CD4-positive, alpha-beta T cell treated with Interleukin-4 for 4 hours (primary cell): ENCODE measurements at places on chromosomes 4 and X.

- no peak for DNase-seq
Observed at GRCh38 chrX:110287605-110288004, 30.3 kb downstream of the AMMECR1 start.

- no peak for DNase-seq
Observed at GRCh38 chr4:140635606-140636005, 66.8 kb upstream of the UCP1 start.

GRCh38 chr4:2809610-2810180 is 16.8 kb downstream of the SH3BP2 start:
- DNase-seq, result no peak

GRCh38 chrX:154412468-154412867 is 1.1 kb downstream of the TAFAZZIN start:
- peak; percentile 52 for DNase-seq

GRCh38 chr4:60757986-60758680 is 442.0 kb upstream of the ADGRL3 start:
- no peak for DNase-seq

GRCh38 chr4:39548425-39549067 is 21.3 kb upstream of the UGDH start:
- DNase-seq, result no peak

GRCh38 chrX:124226129-124226528 is 106.3 kb upstream of the TEX13D start:
- DNase-seq, result peak; percentile 36

- DNase-seq, result no peak
Observed at GRCh38 chr4:166846939-166847338, 387.4 kb downstream of the SPOCK3 start.

DNA sequence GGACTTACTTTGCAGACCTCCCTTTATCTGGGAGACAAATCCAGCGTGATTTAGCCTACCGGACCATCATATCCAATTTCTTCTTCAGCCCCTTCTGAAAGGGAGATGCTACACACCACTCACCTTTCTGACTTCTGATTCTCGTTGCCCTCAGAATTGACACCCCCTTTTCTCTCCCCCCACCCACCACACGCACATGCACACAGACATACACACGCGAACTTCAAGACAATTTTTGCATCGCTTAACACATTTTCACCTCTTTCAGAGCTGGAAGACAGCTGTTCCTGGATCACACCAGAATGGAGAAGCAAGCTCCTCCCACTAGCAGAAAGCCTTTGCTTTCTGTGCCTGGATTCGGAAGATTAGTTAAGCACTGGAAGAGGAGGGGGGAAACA is 1.0 kb upstream of the SNCA start:
- no peak for DNase-seq

GRCh38 chr4:182206266-182206665 is 36.9 kb upstream of the TENM3 start:
- DNase-seq, result no peak

GRCh38 chrX:38376747-38377146 is 24.3 kb downstream of the OTC start:
- DNase-seq, result no peak

DNA sequence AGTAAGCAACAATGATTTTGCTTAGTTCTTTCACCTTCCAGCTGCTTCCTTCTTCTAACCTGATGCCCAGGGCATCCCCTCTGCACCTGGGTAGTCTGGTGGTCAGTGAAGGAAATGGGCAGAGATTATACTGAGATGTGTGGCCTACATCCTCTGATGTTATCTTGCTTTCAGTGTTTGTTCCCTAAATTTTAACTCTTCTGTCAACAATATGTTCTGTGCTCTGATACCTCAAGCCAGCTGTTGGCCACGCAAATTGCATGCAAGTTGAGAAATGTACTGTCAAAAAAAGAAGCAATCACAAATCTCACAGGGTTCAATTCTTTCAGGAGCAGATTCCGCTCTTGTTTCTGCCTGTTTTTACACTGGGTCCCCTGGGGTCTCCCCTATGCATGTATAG is 73.8 kb downstream of the FBXW7 start:
- DNase-seq, result no peak

DNA sequence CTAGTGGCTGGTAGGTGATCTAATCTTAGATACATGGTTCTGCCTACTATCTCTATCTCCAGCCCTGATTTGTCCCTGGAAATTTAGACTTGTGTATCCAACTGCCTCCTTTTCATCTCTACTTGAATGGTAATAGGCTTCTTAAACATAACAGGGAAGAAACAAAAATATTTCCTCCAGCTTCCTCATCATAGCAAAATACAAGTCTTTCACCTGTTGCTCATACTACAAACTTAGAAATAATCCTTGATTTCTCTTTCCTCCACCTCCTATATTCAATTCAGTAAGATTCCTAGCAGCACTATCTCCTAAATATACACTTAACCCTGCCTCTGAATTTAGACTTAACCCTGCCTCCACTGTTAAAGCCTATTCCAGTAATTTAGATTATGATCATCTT is 373.3 kb upstream of the ACTRT1 start:
- DNase-seq, result no peak

DNA sequence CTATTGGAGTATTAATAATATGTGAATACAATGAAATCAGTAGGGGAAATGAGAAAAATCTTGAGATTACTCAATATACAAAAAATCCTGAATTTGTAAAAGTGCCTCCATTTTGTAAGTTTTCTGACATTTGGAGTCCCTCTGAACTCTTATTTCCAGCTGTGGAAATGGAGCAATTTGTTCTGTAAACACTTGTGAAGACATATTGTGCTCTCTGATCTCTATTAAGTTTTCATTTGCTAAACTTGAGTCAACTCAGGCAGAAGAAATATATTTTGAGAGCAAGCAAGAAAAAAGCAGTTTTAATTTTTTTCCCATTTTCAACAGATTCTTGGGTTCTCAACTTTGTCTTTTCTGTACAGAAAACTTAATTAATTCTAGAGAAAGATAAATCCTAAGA is 51.4 kb upstream of the PCDH18 start:
- no peak for DNase-seq

DNA sequence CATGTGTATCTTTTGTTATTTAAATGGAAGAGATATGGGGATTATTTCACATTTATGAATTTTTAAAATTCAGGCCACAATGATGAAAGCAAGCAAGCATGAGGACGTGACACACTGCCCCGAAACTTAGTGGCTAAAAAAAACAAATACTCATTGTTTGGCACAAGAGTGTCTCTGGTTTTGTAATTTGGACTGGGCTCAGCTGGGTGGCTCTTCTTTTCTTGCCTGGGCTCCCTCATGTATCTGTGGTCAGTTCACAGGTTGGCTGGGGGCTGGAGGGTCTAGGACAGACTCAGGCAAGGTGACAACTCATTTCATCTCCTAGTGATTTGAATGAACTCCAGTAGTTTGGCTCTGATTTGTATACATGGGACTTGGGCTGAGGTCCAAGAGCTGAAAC is 238.4 kb upstream of the PRKX start:
- no peak for DNase-seq

DNA sequence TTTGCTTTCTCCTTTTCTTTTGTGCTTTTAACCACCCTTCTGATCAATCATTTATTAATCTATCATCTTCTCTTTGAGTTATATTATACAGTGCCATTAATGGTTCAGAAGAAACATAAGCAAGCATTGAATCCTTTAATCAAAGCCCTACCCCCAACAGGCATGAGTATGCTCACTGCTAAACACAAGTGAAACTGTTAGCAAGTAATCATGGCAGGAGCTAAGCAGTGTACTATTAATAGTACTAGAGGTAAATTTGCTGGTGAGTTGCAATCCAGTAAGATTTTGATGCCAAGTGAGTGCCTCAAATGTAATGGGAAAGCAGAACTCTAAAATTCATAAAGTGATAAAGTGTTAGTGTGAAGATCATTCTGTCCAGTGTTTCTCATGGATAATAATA is 57.2 kb downstream of the FNIP2 start:
- no peak for DNase-seq

DNA sequence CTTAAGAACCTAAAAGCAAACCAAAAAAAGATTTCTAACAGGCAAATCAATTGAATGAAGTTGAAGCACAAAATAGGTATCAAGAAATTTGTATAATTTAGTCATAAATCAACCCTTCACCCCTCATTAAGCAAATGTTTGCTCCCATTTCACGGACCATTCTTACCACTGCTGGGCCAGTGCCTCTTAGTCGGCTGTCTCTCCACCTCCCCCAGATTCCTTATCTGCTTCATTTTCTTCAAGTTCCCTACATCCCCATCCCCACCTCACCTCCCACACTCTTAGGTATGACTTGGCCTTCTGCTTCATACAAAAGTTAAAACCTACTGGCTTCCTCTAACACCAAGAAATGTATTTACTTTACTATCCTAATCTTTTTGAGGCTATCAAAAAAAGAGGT is 11.8 kb downstream of the AASDH start:
- no peak for DNase-seq

DNA sequence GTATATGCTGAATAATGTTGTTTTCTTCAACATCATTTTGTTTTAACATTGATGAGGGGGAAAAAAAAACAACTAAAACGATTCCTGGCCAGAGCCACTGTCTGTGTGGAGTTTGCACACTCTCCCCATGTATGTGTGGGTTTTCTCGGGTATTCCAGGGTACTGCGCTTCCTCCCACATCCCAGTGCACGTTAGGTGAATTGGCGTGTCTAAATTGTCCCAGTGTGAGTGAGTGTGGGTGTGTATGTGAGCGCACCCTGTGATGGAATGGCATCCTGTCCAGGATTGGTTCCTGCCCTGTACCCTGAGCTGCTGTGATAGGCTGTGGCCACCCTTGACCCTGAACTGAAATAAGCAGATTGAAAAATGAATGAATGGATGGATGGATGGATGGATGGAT is 2.4 kb upstream of the DLG3 start:
- no peak for DNase-seq

GRCh38 chr4:52260514-52261210 is 209.6 kb downstream of the SPATA18 start:
- DNase-seq, result no peak

- DNase-seq, result no peak
Observed at GRCh38 chr4:47717188-47717587, 120.7 kb downstream of the CORIN start.

DNA sequence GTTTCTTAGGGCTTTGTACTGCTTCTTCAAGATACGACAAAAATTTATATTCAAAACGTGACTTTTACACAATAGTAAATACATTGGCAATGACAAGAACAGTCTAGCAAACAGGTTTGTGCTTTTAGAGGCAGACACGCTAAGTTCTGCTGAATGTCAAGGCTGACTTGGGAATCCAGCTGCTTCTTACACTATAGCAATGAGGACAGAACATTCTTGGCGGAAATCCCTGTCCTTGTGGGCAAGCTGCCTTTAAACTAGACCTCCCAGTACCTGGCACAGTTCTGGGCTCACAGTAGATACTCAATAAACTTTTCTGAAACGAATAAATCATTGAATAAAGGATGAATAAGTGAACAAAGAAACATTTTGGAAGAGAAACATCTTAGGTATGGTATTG is 148.2 kb downstream of the RASL11B start:
- DNase-seq, result no peak

DNA sequence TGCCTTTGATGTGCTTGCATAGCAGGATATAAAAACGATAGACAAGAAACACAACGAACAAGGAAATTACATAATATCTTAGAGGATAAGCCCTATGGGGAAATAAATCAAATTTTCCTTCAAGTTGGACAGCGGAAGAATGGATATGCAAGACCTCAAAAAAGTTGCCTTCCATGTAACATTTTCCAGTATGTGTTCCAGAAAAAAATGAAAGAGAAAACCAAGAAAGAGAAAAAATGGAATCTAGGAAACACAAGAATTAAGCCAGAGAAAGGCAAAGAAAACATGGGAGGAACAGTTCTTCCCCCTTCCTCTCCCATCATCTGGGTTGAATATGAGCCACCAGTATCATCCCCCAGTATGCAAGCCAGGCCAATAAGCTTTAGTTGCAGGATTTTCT is 34.6 kb upstream of the MID1 start:
- no peak for DNase-seq

- peak; percentile 28 for DNase-seq
Observed at GRCh38 chrX:49876750-49877149, 2.5 kb upstream of the USP27X start.

DNA sequence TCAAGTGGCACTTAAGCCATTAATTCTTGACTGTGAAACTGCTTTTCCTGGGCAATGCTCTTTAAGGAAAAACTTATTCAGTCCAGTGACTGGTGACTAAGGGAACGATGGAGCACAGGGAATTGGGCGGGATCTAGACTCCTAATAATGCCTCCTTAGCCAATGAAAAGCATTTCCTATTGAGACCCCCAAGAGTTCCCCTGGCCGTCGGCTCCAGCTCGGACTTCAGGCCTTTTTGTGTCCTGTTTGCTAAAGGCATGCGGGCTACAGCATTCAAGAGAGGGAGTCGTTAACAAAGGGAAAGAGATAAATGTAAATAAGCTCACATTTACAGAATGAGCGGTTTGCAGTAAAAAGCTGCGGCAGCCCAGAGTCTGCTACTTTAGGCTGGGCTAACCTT is at the start of gene LPAR4:
Gene LPAR4, plus strand, starts transcription at position 232 of the 400 bp plus-strand sequence. CDS start 7,150 bp downstream, outside the sequence.
- DNase-seq, result no peak

GRCh38 chrX:103845165-103845653 is 13.2 kb upstream of the RAB9B start:
- peak; percentile 45 for DNase-seq

DNA sequence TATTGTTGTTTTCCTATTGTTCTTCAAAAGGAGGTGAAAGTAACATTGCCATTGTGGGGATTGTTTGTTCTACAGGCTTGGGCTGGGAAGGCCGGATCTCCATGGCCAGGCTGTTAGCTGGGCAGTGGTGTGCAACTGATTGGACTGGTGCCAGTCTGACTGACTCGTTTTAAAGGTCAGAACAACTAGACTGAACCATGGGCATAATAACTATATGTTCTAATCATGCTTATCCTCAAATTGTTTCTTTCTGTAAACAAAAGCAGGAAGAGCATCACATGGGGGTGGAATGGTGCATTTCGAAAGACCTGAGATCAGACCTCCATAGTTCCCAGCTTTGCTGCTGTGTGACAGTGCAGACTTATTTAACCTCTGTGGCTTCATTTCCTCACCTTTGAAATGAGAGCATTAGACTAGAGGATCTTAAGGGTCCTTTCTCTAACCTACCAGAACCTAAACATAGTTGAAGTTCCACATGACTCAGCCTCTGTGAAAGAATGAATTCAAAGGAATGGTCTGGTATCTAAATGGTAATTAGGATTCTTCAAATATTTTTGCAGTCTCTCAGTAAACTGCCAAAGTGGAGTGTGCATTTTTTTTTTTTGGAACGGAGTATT is 66.7 kb upstream of the PGRMC2 start:
- no peak for DNase-seq

GRCh38 chr4:114654592-114654991 is 56.0 kb downstream of the UGT8 start:
- no peak for DNase-seq

DNA sequence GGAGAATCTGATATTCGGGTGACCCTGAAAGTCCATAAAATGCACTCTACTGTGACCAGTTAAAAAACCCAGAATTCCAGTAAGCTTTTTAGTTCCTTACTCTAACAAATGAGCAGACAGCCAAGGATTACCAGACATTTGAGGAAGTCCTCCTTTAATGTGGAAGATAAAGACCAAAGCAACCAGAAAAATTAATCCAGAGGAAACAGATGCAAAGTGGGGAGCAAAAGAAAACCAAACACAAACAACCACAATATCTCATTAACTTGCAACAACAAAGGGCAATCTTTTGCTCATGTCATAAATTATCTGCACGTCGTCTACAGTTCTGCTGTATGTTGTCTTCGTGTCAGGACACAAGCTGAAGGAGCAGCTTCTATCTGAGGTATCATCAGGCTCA is 164.4 kb downstream of the PJA1 start:
- no peak for DNase-seq
